Osteoblast (primary cell): ENCODE measurements at places on chromosomes 13 and 19. TPM values are rescaled to one million over a fixed set of nuclear protein-coding genes. Genes with fewer than 3 reads are reported as not detected.
A peak's percentile ranks its signal among the peaks of the same experiment; 100 is the strongest.

NLRP5 gene
- total RNA-seq: not detected in 2 replicates

IFT88 gene
- 20.3 and 20.9 TPM in 2 replicates for total RNA-seq

ZNF418 gene
- 4.7 and 5.1 TPM in 2 replicates for total RNA-seq

MCF2L gene
- total RNA-seq: 6.5 TPM in 2 replicates

DNA sequence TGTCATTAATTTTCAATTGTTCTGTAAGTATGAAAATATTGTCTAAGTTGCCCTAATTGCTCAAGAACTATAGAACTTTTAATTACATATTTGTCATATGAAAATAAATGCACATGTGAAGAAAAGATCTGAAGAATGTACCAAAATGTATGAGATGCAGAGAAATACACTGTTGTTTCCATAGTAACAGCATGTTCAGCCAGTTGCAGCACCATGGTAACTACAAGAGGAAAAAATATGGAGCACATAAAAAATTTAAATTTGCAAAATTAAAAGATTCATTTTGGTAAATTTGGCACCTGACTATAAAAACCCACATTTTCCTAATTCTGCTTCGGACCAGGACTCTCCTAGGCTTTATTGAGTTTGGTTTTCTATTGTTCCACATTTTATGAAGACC lies 1170.0 kb upstream of the MIR17HG start:
- no peaks in the 10 kb centered on the region for H3K36me3 ChIP-seq
- H3K4me1 ChIP-seq: no peaks in the 10 kb centered on the region
- no peak overlapping the region for H3K27ac ChIP-seq
- DNase-seq: no peak

GRCh38 chr19:51621178-51621577 lies 9.0 kb downstream of the SIGLEC5 start:
- no peaks in the 10 kb centered on the region for H3K27me3 ChIP-seq
- no peaks in the 10 kb centered on the region for H3K36me3 ChIP-seq
- DNase-seq: no peak
- H3K4me3 ChIP-seq: no peak overlapping the region
- H3K4me1 ChIP-seq: no peaks in the 10 kb centered on the region
- no peak overlapping the region for H3K27ac ChIP-seq

GRCh38 chr13:108365255-108365654 lies 95.7 kb downstream of the TNFSF13B start:
- H3K4me3 ChIP-seq: no peak overlapping the region
- no peaks in the 10 kb centered on the region for H3K4me1 ChIP-seq
- no peak for DNase-seq
- no peak overlapping the region for H3K27ac ChIP-seq
- no peaks in the 10 kb centered on the region for H3K27me3 ChIP-seq
- no peaks in the 10 kb centered on the region for H3K36me3 ChIP-seq

GRCh38 chr19:56538761-56539263 lies at the start of gene ZFP28:
Gene ZFP28, plus strand, starts transcription at chr19:56538948. Its CDS starts 71 bp downstream, at chr19:56539019.
- H3K4me3 ChIP-seq: peak within 1 kb of the TSS; percentile 99
- peak within 1 kb of the TSS; percentile 45 for H3K27ac ChIP-seq
- peaks cover 12% of the 10 kb centered on the region for H3K36me3 ChIP-seq
- peaks cover 13% of the 10 kb centered on the region for H3K4me1 ChIP-seq
- peak; percentile 79 for DNase-seq

DNA sequence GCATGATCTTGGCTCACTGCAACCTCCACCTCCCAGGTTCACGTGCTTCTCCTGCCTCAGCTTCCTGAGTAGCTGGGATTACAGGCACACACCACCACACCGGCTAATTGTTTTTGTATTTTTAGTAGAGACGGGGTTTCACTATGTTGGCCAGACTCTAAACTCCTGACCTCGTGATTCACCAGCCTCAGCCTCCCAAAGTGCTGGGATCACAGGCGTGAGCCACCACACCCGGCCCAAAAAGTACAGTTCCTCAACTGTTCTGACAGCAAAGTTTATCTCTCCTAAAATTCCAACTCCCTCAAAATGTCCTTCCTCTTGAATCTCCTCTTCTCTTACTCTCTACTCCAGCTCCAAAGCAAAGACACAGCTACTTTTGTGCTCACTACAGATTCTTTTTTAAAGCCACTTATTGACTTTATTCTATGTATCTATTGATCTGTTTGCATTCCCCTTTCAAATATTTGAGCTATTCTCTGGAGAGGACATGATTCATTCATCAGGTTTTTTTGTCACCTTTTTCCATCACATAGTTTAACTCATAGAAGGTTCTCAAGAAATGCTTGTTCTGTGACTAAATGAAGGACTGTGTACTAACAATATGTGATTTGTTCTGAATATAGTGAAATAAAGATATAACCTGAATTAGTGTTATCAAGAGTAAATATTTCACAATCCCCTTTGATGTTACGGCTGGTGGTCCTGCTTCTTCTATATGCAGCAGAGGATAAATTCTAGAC lies 142.2 kb downstream of the TBC1D4 start:
- no peaks in the 10 kb centered on the region for H3K27me3 ChIP-seq
- no peak overlapping the region for H3K4me3 ChIP-seq
- peaks cover under 1% of the 10 kb centered on the region for H3K4me1 ChIP-seq
- DNase-seq: no peak
- peaks cover 21% of the 10 kb centered on the region for H3K36me3 ChIP-seq

GRCh38 chr19:23286477-23286876 lies 36.3 kb upstream of the ZNF724 start:
- H3K36me3 ChIP-seq: no peaks in the 10 kb centered on the region
- H3K27ac ChIP-seq: no peak overlapping the region
- H3K27me3 ChIP-seq: no peaks in the 10 kb centered on the region
- H3K4me1 ChIP-seq: no peaks in the 10 kb centered on the region
- no peak overlapping the region for H3K4me3 ChIP-seq

GRCh38 chr13:45545686-45546409 lies 69.7 kb downstream of the ERICH6B start:
- no peaks in the 10 kb centered on the region for H3K4me1 ChIP-seq
- H3K36me3 ChIP-seq: no peaks in the 10 kb centered on the region
- H3K27ac ChIP-seq: no peak overlapping the region
- no peak overlapping the region for H3K4me3 ChIP-seq

DNA sequence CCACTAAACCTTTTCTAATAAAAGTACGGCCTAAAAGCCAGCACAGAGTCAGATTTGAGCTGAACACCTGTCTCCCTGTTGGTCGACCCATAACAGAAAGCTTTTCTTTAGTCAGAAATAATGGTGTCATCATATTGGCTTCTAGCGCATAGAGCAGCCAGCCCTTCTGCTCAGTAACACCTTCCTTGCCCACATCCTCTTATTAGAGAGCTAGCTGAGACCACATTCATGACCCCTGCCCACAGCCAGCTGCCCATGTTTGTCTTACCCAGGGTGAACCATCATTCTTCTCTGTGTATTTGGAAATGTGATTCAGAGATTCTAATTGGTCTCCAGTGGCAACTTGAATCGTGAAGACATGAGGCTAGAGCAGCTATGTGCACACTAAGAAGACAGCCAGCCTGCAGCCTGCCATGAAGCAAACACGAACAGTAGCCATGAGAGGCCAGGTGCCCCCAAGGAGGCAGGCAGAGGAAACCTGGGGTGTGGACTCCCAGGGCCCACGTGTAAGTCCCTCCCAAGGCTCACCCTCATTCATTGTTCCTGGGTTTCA lies 82.3 kb upstream of the PDCD5 start:
- DNase-seq: no peak
- no peak overlapping the region for H3K27ac ChIP-seq
- H3K4me1 ChIP-seq: no peaks in the 10 kb centered on the region
- no peaks in the 10 kb centered on the region for H3K27me3 ChIP-seq

DNA sequence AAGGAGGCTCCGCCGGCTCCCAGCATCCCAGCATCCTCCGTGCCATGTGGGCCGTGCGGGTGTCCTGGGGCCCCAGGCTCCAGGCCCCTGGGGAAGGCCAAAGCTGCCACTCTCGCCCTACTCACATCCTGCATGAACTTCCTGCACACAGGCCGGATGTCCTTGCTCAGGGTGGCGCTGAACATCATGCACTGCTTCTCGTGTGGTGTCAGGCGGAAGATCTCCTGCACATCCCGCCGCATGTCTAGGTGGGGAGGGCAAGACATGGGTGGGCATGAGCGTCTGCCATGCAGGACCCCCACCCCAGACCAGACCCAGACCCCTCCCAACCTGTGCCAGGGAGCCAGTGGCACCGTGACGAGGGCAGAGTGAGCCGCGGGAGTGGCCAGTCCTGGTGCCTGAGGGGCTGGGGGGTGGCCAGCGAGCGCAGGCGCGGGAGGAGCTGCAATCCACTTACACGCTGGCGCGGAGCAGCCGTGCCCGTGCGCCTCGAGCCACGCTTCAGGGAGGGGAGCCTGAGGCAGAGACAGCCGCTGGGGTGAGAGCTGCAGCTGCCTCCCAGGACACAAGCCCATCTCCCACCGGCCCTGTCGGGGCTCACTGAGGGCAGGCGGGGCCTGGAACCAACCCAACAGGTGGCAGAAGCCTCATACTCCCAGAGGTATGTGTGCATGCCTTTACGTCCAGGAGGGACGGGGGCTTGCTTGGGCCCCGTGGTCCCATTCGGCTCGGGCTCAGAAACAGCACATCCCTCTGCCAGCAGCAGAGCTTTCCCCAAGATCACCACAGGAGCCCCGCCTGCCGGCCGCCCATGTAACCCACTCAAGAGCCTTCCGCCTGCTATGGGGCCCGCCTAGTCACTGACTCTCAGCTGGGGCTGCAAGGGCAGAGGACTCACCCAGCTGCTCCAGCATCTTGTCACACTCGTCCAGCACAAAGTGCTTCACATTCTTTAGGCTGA lies 8.8 kb downstream of the DDX39A start:
- H3K27ac ChIP-seq: no peak overlapping the region
- no peak overlapping the region for H3K4me3 ChIP-seq
- H3K27me3 ChIP-seq: no peaks in the 10 kb centered on the region
- peaks cover 69% of the 10 kb centered on the region for H3K36me3 ChIP-seq
- peak; percentile 79 for DNase-seq

- no peaks in the 10 kb centered on the region for H3K4me1 ChIP-seq
- no peaks in the 10 kb centered on the region for H3K36me3 ChIP-seq
- DNase-seq: peak; percentile 62
- no peak overlapping the region for H3K4me3 ChIP-seq
- peaks cover 18% of the 10 kb centered on the region for H3K27me3 ChIP-seq
Observed at GRCh38 chr13:51874651-51875050, 12.9 kb downstream of the CCDC70 start.

DNA sequence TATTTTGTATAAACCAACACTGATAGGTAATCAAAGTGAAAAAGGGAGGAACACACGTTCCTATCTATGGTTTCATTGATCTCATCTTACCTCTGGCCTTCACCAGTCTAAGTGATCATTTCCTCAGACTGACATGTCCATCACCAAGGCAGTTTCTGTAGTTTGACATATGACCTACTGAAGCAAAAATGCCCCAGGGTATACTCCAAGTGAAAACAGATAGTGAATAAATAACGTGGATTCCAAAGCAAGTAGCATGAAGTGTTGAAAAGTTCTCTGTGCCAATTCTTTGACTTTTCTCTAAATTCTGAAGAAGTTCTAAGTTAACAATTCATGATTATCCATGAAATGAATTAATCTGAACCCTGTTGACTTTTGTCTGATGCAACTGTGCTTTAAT lies 334.2 kb upstream of the SGCG start:
- H3K4me3 ChIP-seq: no peak overlapping the region
- no peaks in the 10 kb centered on the region for H3K4me1 ChIP-seq
- no peak for DNase-seq
- no peaks in the 10 kb centered on the region for H3K36me3 ChIP-seq
- H3K27me3 ChIP-seq: no peaks in the 10 kb centered on the region

- H3K36me3 ChIP-seq: no peaks in the 10 kb centered on the region
- no peaks in the 10 kb centered on the region for H3K27me3 ChIP-seq
- peaks cover 43% of the 10 kb centered on the region for H3K4me1 ChIP-seq
- DNase-seq: no peak
Observed at GRCh38 chr13:100214886-100215285, 126.0 kb downstream of the PCCA start.

DNA sequence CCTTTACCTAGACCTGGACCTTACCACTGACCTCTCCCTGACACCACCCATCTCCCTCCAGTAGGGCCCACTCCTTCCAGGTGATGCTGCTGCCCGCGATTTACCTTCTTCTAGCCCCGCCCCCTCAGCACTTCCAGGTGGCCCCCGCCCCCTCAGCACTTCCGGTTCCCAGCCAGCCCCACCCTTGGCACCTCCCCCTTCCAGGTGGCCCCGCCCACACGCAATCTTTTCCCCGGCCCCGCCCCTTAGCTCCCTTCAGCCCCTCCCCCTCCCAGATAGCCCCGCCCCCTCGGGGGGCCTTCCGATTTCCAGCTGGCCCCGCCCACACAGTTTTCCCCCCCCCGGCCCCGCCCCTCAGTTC lies 586 bp downstream of the LIG1 start:
- peaks cover 11% of the 10 kb centered on the region for H3K4me1 ChIP-seq
- H3K4me3 ChIP-seq: peak overlapping the region; percentile 95
- H3K36me3 ChIP-seq: peaks cover 11% of the 10 kb centered on the region
- H3K27me3 ChIP-seq: no peaks in the 10 kb centered on the region

DNA sequence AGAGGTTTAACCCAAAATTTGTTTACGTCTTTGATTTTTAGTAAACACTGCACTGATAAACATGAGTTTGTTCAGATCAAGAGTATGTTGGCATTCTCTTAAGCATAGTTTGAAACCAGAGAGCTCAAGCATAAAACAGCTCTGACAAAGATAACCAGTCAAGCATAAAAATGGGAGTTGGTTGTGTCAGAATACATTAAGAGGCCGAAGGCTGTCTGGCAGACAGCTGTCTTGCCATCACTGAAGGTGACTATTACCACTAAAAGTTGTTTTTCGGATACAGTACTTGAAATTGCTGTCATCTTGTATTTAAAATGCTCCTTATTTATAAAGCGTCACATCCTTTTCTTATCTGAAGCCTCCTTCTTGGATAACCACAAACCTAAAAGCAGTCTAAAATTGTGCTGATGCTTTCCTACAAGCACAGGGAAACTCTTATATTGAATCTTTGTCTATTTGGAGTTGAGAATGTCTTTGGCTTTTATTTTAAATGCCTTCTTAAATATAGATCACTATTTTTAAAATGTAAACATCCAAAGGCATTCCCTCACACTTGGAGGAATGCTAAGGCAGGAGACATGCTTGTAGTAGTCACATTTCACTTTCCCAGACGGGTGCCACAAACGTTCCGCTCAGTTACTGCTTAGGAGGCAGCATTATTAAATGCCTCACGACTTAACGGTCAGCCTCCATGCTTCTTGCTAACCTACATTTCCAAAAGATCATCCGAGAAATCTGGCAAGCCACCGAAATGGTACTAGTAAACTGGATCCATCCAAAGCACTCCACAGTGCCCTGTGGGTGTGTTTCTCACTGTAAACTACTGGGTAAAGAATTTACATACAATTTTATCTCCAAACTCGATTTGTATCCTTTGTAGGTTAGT lies 1.5 kb downstream of the SMAD9 start:
- H3K27ac ChIP-seq: peak overlapping the region; percentile 70
- H3K36me3 ChIP-seq: no peaks in the 10 kb centered on the region
- no peaks in the 10 kb centered on the region for H3K27me3 ChIP-seq
- peaks cover 10% of the 10 kb centered on the region for H3K4me1 ChIP-seq
- H3K4me3 ChIP-seq: peak overlapping the region; percentile 86
